ENCODE measurements at places on chromosomes 16 and 17.

GRCh38 chr17:46901291-46901690 lies 21.7 kb upstream of the GOSR2 start:
- no peak for DNase-seq

DNA sequence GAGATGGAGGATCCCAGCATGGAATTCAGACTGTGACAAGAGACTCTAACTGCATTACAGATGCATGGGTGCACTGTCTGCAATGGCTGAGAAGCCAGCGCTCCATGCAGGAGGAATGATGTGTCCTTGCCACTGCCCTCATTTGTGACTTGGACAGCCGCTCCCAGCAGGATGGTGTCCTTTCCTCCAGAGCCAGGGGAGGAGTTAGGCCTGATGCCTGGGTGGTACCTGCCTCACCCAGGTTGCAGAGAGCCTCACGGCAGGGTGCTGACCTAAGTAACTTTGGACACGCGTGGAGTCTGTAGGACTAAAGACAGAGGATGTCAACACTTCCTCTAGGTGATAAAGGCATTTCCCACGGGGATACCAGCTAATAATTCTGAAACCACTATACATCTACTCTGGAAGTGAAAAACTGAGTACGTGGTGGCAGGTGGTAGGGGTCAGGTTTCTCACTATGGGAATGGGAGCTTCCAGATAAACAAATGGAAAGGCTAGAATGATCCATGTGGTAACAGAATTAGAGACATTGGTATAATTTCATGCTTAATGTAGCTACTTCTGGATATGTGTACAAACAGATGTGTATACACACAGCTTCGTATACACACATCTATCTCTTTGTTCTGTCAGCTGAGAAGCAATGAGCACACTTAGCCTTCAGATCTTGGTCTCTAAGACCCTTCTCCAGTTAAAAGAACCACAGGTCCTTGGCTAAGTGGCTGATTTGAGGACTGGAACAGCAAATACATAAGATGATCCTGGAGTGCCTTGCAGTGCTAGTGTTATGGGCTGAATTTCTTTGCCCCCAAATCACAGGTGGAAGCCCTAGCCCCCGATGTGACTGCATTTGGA lies 13.7 kb upstream of the CSNK1D start:
- no peak for DNase-seq

DNA sequence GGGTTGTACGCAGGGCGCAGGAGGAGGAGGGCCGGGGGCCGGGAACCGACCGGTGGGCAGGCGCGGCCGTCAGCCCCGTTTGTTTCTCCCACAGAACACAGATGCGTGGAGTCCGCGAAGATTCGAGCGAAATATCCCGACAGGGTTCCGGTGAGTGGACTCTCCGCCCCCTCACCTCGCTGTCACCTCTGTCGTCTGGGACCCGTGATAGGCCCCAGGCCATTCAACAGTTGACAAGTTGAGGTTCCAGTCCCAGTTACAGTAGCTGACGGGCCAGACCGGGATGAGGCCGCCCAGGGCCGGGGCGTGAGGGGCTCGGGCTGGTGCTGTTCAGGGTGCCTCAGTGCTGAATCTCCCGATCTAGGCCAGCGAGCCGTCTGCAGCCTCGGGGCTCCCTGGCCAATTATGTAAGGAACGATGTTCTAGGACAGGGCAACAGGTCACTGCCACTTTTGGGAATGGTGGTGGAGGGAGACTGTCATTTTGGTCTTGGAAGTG lies 628 bp downstream of the GABARAPL2 start:
- DNase-seq: no peak

GRCh38 chr17:27531469-27531961 lies 75.3 kb downstream of the KSR1 start:
- no peak for DNase-seq

DNA sequence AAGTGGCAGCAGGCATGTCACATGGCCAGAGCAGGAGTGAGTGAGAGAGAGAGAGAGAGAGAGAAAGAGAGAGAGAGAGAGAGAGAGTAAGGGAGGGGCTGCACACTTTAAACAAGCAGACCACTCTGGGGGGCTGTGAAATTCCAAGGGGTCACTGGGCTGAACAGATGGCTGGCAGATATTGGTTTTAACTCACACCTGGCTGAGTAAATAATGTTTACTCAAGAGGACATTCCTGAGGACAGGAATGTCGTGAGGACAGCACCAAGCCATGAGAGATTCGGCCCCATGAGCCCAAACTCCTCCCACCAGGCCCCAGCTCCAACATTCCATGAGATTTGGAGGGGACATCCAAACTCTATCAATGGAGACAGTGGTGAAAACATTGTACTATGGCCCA lies 269.7 kb downstream of the CBLN1 start:
- no peak for DNase-seq

DNA sequence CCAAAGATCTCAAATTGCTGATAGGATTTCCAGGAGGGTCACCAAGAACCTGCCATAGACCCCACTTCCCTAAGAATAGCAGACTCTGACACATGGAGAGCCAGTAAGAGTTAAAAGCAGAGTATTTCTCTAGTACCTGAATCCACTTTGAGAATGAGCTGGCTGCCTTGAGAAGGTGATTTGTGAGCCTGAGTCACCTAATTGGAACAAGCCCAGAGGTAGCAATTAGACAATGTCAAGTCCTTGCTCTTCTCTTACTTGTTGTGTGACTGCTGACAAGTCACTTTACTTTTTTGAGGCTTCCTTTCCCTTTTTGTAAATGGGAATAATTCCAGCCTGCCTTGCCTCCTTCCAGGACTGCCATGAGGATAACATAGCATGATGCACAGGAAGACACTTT lies 76.1 kb upstream of the ASIC2 start:
- no peak for DNase-seq

GRCh38 chr17:63716426-63716825 lies 16.5 kb upstream of the LIMD2 start:
- DNase-seq: no peak

- DNase-seq: no peak
Observed at GRCh38 chr16:87451563-87452210, 41.1 kb downstream of the ZCCHC14 start.

- peak; percentile 93 for DNase-seq
Observed at GRCh38 chr17:71976011-71976649, 144.7 kb upstream of the SOX9 start.

DNA sequence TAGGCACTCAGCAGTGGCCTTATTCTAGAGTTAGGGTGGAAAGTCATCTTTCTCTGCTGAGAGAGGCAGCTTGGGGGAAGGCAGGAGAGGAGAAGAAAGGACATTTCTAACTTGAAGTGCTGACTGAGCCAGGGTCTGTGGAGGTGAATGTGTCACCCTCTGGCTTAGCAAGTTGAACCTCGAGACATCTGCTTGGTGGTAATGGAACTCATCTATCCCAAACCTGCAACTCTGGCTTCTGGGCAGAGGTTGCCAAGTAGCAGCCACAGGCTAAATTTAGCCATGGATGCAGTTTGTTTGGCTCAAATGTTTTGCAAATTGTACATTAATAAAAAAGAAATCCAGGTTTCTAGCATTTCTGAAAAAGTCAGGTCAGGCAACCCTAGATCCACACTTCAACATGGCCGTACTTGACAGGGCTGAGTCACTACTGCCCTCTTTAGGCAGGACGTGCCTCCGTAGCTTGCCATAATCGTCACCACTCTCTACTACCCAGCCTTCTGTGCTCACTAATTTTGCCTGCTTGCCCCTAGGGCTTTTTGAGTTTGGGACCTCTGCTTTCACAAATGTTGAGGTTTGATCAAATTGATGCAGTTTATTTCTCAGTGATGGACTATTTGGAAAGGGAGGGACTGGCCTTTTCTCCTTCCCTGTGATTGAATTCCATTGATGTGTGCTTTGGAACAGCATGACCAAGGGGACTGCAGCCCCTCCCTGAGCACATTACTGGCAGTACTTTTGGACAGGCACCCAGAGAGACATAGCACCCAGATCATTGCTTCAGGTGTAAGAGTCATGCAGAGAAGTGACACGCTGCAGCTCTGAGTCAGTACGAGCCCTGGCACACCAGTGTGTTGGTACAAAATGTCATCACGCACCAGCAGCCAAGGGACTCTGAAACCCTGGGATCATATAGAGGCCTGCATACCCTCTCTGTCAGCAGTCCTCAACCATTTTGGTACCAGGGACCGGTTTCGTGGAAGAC lies 5.2 kb downstream of the CDH13 start:
- DNase-seq: peak; percentile 70

GRCh38 chr16:11744075-11744470 lies 1.4 kb upstream of the TXNDC11 start:
- no peak for DNase-seq

- no peak for DNase-seq
Observed at GRCh38 chr16:48435906-48436305, 50.7 kb upstream of the SIAH1 start.

DNA sequence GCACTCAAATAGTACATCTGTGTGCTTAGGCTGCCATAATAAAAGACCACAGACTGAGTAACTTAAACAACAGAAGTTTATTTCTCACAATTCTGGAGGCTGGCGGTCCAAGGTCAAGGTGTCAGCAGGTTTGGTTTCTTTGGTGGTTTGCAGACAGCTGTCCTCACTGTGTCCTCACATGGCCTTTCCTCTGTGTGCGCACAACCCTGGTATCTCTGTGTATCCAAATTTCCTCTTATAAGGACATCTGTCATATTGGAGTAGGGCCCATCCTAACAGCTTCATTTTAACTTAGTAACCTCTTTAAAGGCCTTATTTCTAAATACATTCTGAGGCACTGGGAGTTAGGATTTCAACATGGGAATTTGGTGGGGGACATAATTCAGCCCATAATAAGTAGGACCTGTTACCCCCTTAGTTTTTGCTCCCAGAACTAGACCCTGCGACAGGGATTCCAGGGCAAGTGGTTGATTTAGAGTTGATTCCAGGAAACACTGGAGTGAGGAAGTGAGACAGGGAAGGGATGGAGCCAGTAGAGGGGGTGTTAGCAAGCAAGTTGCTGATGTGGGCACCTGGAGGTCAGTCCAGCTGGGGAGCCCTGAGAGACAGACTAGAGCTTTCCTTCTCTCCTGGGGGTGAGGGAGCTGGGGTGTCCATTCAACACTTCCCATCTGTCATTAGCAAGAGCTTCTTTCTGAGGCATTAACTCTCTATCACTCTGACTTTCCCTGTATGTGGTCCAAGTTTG lies 10.9 kb upstream of the ALKBH5 start:
- DNase-seq: no peak

DNA sequence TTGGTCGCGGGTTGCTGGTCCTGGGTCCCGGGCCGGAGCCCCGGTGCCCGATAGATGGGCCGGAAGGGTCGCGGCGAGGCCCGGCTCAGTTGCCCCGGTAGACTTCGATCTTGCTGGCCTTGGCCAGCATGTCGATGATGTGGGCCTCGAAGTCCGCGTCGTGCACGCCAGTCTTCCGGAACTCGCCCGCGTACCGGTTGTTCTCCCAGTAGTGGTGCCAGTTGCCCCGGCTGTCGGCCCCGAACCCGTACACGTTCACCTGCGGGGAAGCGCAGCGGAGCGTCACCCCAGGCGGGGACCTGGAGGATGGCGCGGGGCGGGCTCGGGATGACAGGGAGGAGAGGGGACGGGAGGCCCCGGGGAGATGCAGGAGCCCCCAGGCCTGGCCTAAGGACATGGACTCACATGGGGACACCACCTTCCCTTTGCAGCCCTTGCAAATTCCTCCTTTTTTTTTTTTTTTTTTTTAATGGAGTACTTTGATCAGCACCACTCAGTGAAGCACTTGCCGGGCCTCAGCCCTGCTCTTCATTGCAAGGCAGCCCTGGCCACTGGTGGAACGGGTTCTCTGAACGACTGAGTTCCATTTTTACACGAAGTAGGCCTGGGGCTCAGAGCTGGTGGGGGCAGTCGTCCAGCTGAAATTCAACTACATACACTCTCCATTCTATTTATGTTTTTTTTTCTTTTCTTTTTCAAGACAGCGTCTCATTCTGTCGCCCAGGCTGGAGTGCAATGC lies 35.1 kb downstream of the DDX19A start:
- no peak for DNase-seq

DNA sequence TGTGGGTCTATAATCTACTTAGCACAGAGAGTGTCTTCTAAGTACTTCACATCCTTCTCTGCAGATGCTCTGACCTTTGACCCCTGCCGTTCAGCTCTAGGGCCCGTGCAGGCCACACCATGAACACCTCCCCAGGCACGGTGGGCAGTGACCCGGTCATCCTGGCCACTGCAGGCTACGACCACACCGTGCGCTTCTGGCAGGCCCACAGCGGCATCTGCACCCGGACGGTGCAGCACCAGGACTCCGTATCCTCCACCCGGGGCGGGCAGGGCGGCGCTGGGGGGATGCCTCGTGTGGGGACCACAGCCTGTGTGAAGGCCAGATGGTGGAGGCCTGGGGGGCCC lies 686 bp downstream of the MLST8 start:
- no peak for DNase-seq

GRCh38 chr17:61545335-61545938 lies 45.6 kb downstream of the NACA2 start:
- no peak for DNase-seq

GRCh38 chr16:22375117-22375962 lies 921 bp upstream of the CDR2 start:
- DNase-seq: no peak

- no peak for DNase-seq
Observed at GRCh38 chr16:28140788-28141618, 70.8 kb downstream of the XPO6 start.

- DNase-seq: no peak
Observed at GRCh38 chr16:10731790-10732189, 11.9 kb upstream of the NUBP1 start.

GRCh38 chr17:39598047-39598481 lies 9.7 kb downstream of the NEUROD2 start:
- DNase-seq: no peak

DNA sequence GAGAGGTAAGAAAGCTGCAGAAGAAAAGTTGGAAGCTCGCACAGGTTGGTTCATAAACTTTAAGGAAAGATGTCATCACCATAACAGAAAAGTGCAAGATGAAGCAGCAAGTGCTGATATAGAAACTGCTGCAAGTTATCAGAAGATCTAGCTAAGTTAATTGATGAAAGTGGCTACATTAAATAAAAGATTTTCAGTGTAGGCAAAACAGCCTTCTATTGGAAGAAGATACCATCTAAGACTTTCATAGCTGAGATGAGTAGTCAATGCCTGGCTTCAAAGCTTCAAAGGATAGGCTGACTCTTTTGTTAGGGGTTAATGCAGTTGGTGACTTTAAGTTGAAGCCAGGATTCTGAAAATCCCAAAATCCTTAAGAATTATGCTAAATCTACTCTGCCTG lies 24.0 kb downstream of the CYLD start:
- DNase-seq: no peak

DNA sequence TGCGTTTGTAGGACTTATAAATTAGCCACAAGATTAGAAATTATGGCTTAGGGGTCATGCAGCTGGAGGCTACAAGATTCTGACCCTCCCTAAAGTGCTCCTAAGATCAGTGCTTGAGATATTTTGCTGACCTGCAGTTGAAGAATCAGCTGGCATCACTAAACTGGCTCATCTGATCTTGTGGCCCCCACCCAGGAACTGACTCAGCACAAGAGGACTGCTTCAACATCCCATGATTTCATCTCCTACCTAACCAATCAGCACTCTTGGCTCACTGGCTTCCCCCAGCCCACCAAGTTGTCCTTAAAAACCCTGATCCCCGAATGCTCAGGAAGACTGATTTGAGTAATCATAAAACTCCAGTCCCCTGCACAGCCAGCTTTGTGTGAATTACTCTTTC lies 86.4 kb upstream of the ERCC4 start:
- no peak for DNase-seq

GRCh38 chr16:61887903-61888302 lies 148.3 kb downstream of the CDH8 start:
- peak; percentile 37 for DNase-seq
